Esophagus squamous epithelium (tissue), 5 donors: ENCODE measurements at places on chromosomes 1 and 21. TPM values are rescaled to one million over a fixed set of nuclear protein-coding genes. Genes with fewer than 3 reads are reported as not detected.

- no peak for DNase-seq
These were observed 255.7 kb downstream of the COL11A1 start for GRCh38 chr1:102852613-102853012.

GRCh38 chr1:43511394-43511793, 19.3 kb upstream of the PTPRF start:
- no peak for DNase-seq

DNA sequence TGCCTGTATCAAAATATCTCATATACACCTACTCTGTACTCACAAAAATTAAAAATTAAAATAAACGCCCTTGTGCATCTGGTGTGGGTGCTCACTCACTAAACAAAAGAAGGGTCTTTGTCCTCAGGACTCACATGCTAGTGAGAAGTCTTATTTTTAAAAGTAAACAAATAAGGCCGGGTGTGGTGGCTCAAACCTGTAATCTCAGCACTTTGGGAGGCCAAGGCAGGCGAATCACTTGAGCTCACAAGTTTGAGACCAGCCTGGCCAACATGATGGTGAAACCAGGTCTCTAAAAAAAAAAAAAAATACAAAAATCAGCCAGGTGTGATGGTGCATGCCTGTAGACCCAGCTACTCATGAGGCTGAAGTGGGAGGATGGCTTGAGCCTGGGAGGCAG, 51.5 kb downstream of the BCAR3 start:
- DNase-seq: no peak

DNA sequence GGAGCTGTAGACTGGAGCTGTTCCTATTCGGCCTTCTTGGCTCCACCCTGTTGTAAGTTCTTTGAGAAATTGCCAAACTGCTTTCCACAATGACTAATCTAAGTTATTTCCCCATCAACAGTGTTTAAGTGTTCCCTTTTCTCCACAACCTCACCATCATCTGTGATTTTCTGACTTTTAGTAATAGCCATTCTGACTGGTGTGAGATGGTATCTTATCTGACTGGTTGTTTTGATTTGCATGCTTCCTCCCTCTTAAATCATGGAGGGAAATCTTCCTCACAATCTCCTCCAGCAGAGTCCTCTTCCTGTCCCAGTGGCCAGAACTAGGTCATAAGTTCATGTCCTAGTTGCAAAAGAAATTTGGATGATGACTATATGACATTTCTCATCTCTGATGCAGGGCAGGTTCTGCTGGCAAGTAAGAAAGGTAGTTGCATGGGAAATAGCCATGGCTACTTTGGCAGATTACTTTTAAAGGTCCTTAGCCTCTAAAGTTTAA, 294.0 kb downstream of the LRRC40 start:
- no peak for DNase-seq

DNA sequence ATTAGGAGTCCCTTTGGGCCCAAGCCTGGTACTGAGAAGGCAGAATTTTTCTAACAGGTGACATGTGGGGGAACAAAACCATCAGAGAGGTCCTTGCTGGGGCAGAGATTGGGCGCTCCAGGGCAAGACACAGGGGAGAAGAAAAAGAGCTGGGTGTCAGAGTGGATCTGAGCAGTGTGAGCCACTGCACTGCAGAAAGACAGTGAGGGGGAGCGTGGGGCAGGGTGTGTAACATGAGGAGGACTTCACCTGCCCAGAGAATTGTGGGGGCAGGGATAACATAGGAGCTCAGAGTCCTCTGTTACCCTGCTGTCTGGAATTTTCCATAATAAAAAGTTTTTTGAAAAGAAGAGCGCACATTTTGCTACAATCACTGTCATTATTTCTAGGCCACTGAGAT, 25.5 kb upstream of the CSF3R start:
- DNase-seq: no peak

- no peak for DNase-seq
These were observed 151.1 kb downstream of the ZNF281 start for GRCh38 chr1:200258447-200259375.

Gene FAM76A
- 9.9 TPM for total RNA-seq

Gene MXRA8
- total RNA-seq: 4.5 TPM

DNA sequence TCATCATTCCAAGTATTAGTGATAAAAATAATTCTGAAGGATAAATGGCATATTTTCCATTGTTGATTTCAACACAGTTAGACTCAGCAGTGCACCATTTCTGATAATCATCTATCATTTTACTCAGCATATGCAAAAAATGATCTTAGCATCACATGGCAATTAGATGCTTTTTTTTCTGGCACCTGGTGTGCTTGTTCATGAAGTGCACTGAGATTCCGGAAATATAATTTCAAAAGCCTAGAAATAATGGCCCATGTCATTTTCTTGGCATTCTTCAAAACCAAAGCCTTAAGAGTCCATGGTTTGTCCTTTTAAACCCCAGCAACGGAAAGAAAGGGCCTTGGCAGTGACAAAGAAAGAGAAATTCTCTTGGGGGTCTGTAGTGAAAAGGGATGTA, 278.8 kb downstream of the KIF26B start:
- DNase-seq: no peak

GRCh38 chr1:181062836-181063428, 25.6 kb upstream of the IER5 start:
- no peak for DNase-seq

Gene TSSK3
- 0.57 TPM for total RNA-seq

Gene ADGRL4
- 3.2 TPM for total RNA-seq

DNA sequence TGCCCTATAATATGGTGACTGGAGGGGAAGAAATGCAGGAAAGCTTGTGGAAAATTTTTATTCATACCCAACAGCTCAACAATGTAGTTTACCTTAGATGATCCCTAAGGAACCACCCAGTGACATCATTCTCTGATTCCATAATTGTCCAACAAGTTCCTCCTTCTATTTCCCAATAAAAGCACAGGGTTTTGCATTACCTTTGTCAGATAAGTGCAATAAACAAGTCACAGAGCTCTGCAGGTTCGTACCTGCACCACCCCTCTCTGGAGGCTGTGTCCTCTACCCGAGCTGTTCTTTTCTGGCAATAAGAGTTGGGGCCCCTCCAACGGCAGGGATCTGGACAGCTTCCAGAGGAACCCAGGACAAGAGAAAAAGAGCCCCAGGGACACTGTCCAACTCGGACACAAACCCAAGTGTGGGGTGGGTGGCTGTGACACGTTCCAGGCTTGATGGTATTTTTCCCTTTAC, 38.8 kb downstream of the RCAN1 start:
- DNase-seq: no peak

DNA sequence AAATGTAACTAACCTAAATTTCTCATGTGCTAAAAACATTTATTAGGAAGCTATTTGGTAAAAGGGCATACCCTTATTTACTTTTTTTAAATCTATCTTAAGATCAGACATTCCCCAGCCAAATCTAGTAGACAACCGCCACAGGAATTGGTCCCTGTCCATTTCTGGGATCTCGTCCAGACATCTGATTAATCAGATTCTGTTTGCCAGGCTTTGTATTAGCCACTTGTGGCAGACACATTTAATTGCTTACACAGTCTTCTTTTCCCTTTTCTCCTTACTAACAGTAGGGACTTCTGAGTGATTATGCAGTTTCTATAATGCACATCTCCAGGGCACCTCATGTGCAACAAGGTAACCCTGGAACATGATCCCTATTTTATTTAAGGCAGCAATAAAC, 449.0 kb upstream of the RGS18 start:
- no peak for DNase-seq

DNA sequence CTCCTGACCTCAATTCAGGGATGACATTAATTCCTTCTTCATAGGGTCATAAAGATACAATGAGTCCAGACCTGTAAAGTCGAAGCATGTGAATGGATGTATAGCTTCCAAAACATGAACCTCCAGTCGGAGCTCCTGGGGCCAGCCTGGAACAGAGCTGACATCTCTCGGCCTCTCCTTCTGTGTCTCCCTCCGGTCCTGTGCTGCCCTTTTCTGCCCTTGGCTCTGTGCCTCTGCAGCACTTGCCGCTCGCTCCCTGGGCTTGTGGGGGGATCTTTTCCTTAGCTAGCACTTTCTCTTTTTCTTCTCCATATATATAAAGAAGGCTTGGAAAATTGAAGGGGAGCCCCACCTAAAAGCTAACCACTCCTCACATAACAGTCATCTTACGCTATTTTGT, 42.5 kb downstream of the TMCC2 start:
- no peak for DNase-seq

Gene MX2
- 4.3 TPM for total RNA-seq

- no peak for DNase-seq
These were observed 11.4 kb downstream of the FASLG start for GRCh38 chr1:172670316-172670715.

DNA sequence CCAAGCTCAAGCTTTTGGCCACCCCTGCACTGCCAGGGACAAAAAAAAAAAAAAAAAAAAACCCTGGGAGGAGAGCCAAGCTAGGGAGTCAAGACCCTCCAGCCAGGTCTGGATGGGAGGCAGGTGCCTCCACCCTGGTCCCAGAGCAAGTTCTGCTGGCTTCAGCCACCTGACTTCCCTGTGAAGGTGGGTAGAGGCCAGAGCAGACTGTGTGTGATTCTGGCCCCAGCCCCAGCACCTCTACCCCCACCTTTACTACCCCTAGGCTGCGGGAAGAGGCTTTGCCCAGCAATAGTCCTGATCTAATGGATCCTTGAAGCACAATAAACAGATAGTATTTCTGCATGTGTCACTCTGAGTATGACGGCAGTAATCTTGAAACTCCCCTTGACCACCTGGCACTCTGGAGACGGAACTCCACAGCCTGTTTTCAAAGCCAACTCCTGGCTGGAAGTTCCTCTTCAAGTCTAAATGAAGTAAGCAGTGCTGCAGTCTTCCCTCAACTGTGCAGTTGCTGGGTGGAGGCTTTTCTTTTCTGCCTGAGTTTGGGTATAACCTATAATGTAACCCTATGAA, 9.8 kb downstream of the PDZK1IP1 start:
- DNase-seq: no peak

DNA sequence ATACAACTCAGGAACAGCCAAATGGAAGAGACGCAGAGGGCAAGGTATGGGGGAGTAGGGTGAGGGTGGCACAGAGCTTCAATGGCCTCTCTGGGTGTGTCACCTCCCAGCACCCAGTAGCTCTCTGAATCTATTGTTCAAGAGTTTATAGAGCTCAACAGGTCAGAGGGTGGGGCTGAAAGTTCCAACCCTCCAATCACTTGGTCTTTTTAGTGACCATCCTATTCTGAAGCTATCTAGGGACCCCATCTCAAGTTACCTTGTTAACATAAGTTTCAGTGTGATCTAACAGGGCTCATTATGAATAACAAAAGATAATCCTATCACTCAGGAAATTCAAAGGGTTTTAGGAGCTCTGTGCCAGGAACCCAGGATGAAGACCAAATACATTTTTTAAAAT, 31.2 kb upstream of the ZNF697 start:
- DNase-seq: no peak

- no peak for DNase-seq
These were observed 318.5 kb upstream of the RUNX1 start for GRCh38 chr21:35367553-35367952.

- no peak for DNase-seq
These were observed 21.5 kb downstream of the VANGL2 start for GRCh38 chr1:160421881-160422280.

DNA sequence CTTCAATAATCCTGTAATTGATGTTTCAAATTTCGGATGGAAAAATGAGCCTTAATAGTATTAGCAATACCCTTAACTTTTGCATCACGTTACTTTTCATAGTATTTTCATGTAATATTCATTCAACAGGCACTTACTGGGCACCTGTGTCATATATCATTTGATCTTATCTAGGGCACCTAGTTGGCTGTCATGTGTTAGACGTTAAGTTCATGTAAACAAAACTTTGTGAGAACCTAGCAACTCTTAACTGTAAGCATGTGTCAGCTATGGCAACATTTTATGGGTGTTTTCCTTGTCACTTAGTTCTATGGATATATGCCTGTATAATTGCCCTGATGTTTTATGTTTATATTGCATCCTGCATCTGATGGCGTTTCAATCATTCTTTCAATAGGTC, 777 bp downstream of the LAMC2 start:
- no peak for DNase-seq

Gene CXADR
- 44.2 TPM for total RNA-seq

Gene TMEM63A
- 9.8 TPM for total RNA-seq

GRCh38 chr1:224524679-224525078, 90.1 kb upstream of the WDR26 start:
- DNase-seq: no peak

DNA sequence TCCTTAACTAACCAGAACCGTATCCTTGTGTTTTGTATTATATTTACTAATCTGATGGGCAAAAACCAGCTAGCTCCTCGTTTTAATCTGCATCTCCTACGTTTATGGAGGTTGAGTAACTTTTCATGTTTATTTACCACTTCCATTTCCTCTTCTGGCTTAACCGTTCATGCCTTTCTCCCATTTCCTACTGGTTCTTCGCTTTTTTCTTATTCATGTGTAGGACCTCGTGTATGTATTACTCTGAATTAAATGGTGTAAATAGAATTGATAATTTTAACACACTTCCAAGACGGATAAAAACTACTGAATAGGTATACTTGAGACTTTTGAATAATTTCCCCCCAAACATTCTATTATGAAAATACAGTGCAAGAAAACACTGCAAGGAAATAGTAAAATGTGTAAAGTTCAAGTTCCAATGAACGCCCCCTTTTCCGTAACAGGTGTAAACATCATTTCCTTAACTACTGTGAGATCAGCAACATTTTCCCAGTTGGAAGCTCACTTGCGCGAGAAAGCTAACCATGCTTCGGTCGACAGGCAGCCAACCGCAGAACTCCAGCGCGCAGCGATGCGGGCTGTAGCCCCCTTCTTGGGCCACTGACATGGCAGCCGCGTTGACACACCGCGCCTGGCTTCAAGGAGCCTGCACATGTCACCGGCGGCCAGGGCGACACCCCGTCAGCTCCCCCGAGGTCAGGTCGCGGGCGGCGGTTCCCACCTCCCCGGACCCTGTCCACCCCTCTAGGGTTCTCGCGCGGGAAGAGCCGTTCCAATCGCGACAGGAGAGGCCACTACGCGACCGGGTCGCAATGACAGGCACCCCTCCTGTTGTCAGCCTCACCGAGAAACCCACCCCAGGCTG, 816 bp downstream of the EDEM3 start:
- peak; percentile 39 for DNase-seq

Gene TMCC2
- 0.99 TPM for total RNA-seq

DNA sequence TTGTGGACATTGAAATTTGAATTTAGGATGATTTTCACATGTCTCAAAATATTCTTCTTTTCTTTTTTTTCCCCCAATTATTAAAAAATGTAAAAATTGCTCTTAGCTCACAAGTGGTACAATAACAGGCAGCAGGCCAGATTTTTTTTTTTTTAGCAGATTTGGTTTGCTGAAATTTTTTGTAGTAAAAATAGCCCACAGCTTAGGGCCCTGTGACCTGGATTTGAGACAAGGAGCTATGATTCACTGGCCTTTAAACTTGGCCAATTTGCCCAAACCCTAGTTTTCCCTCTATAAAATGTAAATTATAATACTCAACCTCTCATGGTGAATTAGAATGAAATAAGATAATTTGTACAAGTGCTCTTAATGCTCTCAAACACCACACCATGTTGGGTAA, 253.8 kb downstream of the DYRK1A start:
- no peak for DNase-seq

GRCh38 chr1:17735348-17735747, 19.8 kb upstream of the ACTL8 start:
- DNase-seq: no peak

Gene BARHL2
- total RNA-seq: not detected

Gene ARHGAP30
- 4.9 TPM for total RNA-seq
